ENCODE measurements at places on chromosomes 7 and 10. TPM values are rescaled to one million over a fixed set of nuclear protein-coding genes. Genes with fewer than 3 reads are reported as not detected.

Gene CBX3
- total RNA-seq: 147 TPM

Gene ACSM6
- total RNA-seq: not detected

Gene FOXK1
- total RNA-seq: 51.9 TPM

Gene CFAP58
- total RNA-seq: 0.76 TPM

Gene SLC26A4
- 4.9 TPM for total RNA-seq
